Melanocyte of skin (primary cell): ENCODE measurements at places on chromosomes 4 and X. TPM values are rescaled to one million over a fixed set of nuclear protein-coding genes. Genes with fewer than 3 reads are reported as not detected.

Gene TCP11X2
- not detected in 2 replicates for total RNA-seq

Gene PAGE5
- total RNA-seq = not detected in 2 replicates

Gene NPFFR2
- total RNA-seq = 1.00 and 2.6 TPM in 2 replicates

Gene SPANXA2
- total RNA-seq = not detected in 2 replicates

Gene CNKSR2
- total RNA-seq = 1.7 and 2.6 TPM in 2 replicates

Gene MAGEA3
- not detected in 2 replicates for total RNA-seq

Gene SYNPO2
- under 0.01 TPM in 2 replicates for total RNA-seq

Gene XPNPEP2
- total RNA-seq = not detected in 2 replicates

Gene LGI2
- not detected in 2 replicates for total RNA-seq

Gene SPANXN4
- not detected in 2 replicates for total RNA-seq

Gene HPGDS
- total RNA-seq = not detected in 2 replicates

Gene OTC
- total RNA-seq = not detected in 2 replicates

Gene LRP2BP
- 1.0 and 1.5 TPM in 2 replicates for total RNA-seq

Gene MND1
- 5.2 and 5.8 TPM in 2 replicates for total RNA-seq

Gene PWWP3B
- total RNA-seq = not detected in 2 replicates

Gene TLL1
- total RNA-seq = not detected in 2 replicates

Gene CENPU
- 46.3 and 63.2 TPM in 2 replicates for total RNA-seq

Gene TMSB15A
- total RNA-seq = 4.5 and 5.0 TPM in 2 replicates

Gene SPANXD
- not detected in 2 replicates for total RNA-seq

Gene ANK2
- 86.4 and 118 TPM in 2 replicates for total RNA-seq

Gene ODAPH
- not detected in 2 replicates for total RNA-seq

Gene USP38
- 23.4 and 26.9 TPM in 2 replicates for total RNA-seq

Gene SOX3
- total RNA-seq = not detected in 2 replicates

Gene DCAF8L2
- total RNA-seq = not detected in 2 replicates

Gene PDHA1
- total RNA-seq = 45.3 and 58.5 TPM in 2 replicates
